HL-60 (cell line): ENCODE measurements at places on chromosomes 16 and 17.

- DNase-seq: no peak
These were observed 73.2 kb upstream of the C16orf82 start for GRCh38 chr16:26993511-26993910.

GRCh38 chr16:65015599-65015998 is 106.3 kb downstream of the CDH11 start:
- no peak for DNase-seq

DNA sequence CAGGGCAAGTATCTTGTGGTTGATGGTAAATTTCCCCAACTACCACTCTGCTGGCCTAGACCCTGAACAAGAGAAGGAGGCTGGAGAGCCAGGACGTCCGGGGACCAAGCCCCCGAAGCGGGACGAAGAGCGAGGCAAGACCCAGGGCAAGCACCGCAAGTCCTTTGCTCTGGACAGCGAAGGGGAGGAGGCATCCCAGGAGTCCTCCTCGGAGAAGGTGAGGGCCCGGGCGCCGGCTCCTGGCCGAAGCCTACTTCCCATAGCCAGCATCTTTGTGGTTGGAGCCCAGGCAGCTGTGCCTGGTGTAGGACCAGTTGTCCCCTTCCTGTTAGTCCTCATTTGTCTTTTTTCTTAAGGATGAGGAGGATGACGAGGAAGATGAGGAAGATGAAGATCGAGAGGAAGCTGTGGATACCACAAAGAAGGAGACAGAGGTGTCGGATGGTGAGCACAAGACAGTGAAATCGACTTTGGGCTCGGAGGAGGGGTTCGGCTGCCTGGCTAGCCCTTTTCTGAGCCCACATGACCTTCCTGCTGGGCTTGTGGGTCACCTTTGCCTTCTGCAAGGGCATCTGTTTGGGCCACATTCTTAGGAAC is 11.8 kb downstream of the SETD1A start:
- no peak for DNase-seq

DNA sequence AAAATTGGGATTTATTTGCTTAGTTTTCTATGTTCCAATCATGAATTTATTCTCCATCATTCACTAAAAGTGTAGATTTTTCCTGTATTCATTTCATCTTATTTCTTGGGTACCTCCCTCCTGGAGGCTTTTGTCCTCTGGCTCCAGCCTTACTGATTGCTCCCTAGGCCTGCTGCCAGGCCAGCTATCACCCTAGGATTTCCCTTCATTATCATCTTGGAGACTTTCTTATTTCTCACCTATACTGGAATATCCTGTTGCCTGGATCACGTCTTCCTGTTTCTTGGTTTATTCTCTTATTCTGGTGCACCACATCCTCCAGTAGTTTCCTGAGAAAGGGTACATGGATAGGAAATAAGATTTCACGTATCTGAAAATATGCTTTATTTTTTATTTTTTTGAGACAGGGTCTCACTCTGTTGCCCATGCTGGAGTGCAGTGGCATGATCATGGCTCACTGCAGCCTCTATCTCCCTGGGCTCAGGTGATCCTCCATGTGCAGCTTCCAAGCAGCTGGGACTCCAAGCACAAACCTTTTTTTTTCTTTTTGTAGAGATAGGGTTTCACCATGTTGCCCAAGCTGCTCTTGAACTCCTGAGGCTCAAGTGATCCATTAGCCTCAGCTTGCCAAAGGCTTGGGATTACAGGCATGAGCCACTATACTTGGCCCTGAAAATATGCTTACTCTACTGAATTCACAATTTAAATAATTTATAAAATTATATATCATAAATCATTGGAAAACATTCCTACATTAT is 13.3 kb upstream of the KPNB1 start:
- no peak for DNase-seq

DNA sequence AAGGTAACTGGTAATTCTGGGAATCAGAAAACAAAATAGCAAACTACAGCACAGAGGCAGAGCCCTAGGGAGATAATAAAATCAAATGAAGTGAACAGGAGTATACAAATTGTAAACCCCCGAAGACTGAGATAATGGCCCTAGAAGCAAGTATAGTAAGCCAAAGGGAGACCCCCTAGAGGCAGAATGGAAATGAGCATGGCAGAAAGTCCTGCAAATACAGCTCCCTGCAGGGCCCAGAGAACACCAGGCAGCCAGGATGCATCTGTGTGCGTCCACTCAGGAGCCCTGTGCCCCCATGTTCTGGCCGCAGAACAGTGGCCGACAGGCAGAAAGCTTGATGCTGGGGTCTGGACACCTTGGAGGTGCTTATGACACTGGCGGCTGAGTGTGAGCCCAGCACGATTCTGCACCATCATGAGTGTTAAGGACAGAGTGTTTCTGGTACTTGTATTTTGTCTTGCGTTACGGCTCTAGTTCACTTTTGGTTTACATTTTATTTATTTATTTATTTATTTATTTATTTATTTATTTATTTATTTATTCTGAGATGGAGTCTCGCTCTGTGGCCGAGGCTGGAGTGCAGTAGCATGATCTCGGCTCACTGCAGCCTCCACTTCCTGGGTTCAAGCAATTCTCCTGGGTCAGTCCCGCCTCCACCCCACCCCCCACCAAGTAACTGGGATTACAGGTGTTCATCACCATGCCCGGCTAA is 48.7 kb downstream of the RGS9 start:
- DNase-seq: no peak
